ENCODE measurements at places on chromosomes 2 and 18.

GRCh38 chr2:20187331-20187730, 37.6 kb downstream of the SDC1 start:
- DNase-seq, result no peak

DNA sequence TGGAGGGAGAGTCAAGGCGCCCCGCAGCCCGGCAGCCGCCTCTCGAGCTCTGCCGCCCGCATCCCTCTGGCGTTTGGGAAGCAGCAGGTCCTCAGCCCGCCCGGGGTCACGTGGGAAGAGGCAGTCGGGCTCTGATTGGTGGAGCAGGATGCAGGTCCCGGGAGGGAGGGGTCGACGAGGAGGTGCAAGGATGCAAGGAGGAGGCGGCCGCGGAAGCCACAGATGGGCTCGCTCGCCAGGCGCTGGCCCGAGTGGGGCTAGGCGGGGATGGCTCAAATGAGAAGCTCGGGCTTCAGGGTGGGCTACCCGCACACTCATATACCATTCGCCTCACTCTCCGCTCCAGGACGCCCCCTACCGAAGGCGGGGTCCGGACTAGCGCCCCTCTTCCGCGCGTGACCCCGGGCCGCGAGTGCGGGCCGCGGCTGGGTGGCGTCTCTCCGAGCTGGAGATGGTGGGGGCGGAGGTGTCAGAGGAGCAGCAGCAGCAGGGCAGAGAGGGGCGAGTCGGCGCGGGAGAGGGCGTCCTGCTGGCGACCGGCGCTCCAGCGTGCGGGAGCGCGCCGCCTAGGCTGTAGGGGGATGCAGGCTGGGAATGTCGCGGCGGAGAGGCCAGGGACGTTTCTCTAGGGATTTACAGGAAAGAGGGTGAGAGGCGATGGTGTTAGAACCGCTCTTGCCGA, at the start of gene TMEFF2:
TSS of gene TMEFF2 (minus strand) at position 68 of the 682 bp plus-strand sequence. CDS start 409 bp downstream, outside the sequence.
- DNase-seq, result peak; percentile 85

- DNase-seq, result no peak
Measured at GRCh38 chr18:55012008-55012407, 52.7 kb upstream of the CCDC68 start.

DNA sequence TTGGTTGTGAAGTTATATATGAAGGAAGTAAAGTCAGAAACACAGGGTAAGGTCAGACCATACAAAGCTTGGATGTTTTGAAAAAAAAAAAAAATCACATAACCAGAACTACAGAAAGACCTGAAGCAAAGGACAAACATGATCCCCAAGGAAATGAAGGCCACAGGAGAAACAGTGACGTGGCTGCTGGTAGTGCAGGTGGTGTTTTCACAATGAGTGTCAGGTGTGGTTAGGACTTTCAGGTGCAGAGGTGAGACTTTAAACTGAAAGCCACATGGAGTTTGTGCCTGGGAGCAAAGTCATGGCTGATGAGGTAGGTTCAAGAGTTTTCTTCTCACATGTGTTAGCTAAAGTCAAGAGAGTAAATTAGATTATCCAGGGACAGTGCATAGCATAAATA, 270.7 kb downstream of the PIEZO2 start:
- no peak for DNase-seq

- DNase-seq, result no peak
Measured at GRCh38 chr18:76522122-76522503, 27.1 kb upstream of the ZNF516 start.

DNA sequence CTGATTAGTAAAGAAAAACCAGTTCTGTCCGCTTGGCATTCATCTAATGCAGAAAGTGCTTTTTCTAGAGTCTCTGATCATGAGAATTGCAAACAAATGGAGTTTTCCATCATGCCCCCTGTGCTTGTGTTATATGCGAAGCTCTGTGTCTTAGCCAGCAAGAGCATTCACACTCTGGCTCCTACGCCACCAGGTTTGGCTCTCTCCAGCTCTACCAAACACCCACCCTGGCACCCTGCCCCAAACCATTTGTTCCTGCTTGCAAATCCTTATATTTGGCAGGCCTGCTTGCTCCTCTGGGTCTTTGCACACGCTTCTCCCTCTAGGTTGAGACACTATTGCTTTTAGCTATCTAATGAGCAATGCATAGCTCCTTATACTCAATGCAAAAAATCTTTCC, 204.1 kb upstream of the CYRIA start:
- DNase-seq, result no peak

GRCh38 chr18:76524477-76524876, 29.4 kb upstream of the ZNF516 start:
- no peak for DNase-seq

GRCh38 chr2:50448556-50448955, 583.4 kb downstream of the NRXN1 start:
- DNase-seq, result no peak

GRCh38 chr2:23772056-23772455, 154.9 kb downstream of the ATAD2B start:
- no peak for DNase-seq

DNA sequence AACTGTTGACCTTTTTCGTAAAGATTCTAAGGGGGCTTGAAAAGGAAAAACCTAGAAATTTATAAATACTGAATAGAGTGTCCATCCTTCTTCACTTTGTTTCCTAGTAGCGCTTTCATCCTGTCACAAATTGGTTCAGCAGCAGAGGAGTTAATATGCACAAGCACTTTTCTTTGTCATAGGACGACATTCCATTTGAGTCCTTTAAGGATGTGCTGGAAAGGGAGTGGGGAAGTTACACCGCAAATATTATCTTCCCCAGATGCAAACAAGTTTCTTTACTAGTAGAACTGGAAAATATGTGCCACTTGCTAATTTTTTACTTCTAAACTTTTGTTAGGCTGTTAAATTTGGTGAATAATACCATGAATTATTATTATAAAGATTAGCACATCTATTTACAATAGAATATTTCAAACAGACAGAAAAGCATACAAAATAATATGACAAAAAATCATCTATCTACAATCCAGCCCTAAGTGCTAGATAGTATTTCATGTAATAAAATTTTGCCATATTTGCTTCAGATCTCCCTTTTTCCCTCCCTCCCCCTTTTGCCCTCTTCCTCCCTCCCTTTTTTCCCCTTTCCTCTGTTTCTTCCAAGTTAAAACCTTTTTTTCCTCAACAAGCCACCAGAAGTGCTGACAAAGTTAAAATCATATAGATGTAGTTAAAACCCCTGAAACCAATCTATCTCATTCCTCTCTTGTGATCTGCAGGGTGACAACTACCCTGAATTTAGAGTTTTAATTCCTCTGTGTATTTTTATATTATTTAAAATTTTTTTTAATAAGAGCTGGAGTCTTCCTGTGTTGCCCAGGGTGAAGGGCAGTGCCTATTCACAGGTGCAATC, 50.5 kb upstream of the MAP4K3 start:
- DNase-seq, result no peak

GRCh38 chr2:100891906-100892642, 72.1 kb downstream of the NPAS2 start:
- no peak for DNase-seq

GRCh38 chr2:159518321-159519005, 97.9 kb downstream of the BAZ2B start:
- no peak for DNase-seq

GRCh38 chr2:241274127-241274526, 41.3 kb downstream of the HDLBP start:
- no peak for DNase-seq

- no peak for DNase-seq
Measured at GRCh38 chr2:71277147-71277475, 50.2 kb upstream of the PAIP2B start.

DNA sequence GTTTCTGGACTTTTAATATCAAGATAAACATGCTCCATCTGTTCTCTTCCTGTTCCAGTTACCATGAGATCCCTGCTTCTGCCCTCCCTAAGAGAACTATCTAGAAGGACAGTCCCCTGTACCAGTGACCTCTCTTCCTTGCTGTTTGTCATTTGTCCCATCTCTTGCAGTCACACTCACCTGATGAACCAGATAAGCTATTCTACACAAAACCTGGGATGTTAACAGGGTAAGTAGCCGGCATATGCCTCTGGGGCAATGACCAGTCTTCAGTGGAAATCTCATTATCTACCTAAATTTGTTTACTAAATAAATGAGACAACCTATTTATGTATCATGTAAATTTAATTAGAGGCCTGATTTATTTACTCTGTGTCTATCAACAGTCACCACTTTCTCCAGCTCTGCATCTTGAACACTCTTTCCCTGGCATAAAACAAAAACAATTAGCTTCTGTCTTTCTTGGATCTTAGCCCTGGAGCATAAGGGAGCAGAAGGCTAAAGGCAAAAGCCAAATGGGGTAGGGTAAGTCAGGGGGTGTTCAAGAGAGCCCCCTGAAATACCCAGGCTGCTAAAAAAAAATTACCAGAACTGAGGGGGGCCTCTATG, 337.7 kb downstream of the ALK start:
- no peak for DNase-seq

- DNase-seq, result no peak
Measured at GRCh38 chr18:32439241-32439640, 31.4 kb downstream of the GAREM1 start.

DNA sequence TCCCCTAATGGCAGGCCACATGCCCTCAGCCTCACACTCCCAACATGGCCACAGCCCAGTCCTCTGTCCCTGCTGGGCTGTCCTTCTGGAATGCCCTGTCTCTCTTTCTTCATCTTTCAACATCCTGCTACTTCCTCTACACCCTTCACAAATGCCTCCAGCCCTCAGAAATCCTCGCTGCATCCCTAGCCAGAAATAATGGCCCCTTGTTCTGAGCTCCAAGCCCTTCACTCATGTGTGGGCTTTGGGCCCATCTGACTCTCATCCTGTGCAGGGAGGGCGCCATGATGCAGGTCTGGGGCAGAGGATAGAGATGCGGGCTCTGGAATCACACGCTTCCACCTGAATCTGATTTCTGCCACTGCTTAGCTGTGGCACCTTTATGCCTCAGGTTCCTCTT, 181.9 kb downstream of the TNS1 start:
- DNase-seq, result no peak

DNA sequence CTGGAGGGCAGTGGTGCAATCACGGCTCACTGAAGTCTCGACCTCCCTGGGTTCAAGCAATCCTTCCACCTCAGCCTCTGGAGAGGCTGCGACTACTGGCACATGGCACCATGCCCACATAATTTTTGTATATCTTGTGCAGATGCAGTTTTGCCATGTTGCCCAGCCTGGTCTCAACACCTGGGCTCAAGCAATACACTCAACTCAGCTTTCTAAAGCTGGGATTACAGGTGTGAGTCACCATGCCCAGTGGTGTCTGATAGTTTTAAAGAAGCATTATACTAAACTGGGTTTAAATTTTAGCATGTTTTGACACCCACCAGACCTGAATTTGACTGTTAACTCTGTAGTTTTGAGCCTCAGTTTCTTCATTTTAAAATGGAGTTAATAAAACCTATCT, 109.4 kb upstream of the SLC38A11 start:
- no peak for DNase-seq

- DNase-seq, result no peak
Measured at GRCh38 chr2:170465241-170465640, 249.9 kb upstream of the SP5 start.

DNA sequence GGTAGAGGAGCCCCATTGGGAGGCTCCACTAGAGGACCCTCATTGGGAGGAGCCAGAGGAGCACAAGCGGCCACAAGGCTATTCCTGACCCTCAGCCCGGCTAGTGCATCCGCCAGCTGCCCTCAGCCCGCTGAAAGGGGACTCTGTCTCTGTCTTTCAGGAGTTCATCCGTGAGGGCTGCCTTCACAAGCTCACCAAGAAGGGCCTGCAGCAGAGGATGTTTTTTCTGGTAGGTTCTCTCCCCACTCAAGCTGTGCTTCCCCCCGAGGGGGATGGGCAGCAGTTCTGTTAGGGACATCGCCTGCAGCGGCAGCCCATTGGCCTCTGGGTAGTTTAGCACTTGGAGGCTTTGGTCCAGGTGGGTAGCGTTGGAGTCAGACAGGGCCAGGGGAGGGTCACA, 25.1 kb downstream of the STK25 start:
- no peak for DNase-seq

GRCh38 chr18:75128051-75128605, 80.8 kb downstream of the PTGR3 start:
- no peak for DNase-seq

DNA sequence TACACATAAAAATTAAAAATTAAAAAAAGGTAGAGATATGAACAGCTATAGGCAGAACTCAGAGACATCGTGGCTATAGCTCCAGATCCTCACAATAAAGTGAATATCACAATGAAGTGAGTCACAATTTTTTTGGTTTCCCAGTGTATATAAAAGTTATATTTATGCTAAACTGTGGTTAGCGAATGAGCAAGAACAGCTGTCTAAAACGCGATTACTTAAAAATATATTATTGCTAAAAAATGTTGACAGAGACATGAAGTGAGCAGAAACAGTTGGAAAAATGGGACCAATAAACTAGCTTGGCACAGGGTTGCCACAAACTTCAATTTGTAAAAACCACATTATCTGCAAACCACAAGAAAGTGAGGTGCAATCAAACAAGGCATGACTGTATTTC, 551.7 kb upstream of the NETO1 start:
- no peak for DNase-seq

DNA sequence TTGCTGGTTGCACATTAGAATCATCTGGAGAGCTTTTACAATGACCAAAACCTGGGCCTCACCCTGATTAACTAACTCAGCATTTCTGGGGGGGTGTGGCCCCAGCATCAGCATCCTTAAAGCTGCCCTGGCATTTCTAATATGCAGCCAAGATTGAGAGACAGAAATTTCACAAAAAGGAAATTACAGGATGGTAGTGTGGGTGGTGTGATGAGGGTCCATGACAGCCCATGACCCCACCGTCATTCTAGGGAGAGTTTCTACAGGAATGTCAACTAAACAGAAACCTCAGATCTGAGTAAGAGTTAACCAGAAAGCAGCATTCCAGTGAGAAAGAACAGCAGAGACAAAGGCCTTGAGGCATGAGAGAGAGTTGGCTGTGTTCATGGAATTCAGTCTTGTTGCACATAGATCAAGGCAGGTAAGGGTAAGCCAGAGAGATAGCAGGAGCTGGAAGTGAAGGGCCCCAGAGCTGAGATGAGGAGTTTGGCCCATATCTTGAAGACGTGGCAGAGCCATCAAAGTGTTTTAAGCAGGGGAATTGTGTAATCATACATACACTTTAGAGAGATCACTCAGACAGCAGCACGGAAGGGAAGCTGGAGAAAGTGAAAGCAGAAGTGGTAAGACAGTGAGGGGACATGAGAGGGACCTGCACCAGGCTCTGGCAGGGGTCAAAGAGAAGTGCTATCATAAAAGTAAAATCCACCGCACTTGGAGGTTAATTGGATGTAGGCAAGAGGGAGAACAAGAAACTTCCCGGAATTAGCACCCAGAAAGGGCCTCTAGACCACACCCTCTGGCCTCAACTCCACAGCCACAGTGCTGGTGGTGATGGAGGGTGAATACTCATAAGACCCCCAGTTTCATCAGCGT, 7.8 kb upstream of the TRABD2A start:
- DNase-seq, result peak; percentile 67

Data from upper lobe of left lung (tissue), 6 donors.